Stimulated activated CD4-positive, alpha-beta T cell treated with anti-CD3 and anti-CD28 coated beads, Interleukin-1b, Interleukin-23, amount 100 ng/mL, for 24 hours (primary cell): ENCODE measurements at places on chromosomes 2 and 18.

GRCh38 chr2:207240649-207241048 lies 74.9 kb upstream of the KLF7 start:
- DNase-seq, result no peak

- no peak for DNase-seq
Observed at GRCh38 chr2:11996618-11997017, 250.2 kb downstream of the LPIN1 start.

DNA sequence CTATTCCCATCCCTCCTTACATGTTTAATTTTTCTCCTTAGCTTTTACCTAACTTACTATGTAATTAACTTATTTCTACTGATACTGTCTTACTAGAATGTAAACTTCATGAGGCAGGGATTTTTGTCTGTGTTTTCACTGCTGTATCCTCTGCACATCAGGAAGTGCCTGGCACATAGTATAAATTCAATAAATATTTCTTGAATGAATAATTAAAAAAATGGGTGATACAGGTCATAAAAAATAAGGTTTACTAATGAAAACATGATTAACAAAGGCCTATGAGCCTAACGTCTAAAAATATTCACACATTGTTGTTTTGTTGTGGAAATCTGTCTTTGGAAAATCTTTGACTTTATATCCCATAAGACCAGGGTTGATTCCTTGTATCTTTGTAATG lies 4.5 kb downstream of the RBKS start:
- no peak for DNase-seq

DNA sequence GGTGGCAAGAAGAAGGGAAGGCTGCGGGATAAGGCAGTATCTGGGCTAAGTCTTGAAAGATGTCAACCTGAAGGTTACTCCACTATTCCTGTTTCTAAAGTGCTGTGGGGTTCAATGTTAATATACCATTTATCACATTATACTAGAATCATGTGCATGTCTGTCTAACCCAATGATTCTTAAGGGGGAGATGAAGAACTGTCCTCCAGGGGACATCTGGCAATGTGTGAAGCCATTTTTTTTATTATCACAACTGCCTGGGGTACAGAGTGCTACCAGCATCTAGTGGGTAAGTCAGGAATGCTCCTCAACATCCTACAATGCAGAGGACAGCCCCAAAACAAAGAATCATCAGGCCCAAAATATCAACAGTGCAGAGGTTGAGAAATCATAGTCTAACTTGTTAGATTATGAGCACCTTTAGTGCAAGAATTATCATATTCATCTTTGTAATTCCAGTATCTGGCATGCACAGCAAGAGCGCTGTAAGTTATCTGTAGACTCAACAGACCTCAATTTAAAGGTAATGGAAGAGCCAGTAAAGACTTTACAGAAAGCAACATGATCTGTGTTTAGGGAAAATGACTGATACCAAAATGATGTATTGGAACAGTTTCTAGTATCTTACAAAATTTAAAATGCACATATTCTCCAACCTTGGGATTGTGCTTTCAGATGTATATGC lies 26.3 kb downstream of the SP3 start:
- DNase-seq, result no peak

- no peak for DNase-seq
Observed at GRCh38 chr2:174675615-174676014, 78.0 kb upstream of the WIPF1 start.

GRCh38 chr18:47899107-47899840 lies 31.2 kb downstream of the SMAD2 start:
- DNase-seq, result no peak

DNA sequence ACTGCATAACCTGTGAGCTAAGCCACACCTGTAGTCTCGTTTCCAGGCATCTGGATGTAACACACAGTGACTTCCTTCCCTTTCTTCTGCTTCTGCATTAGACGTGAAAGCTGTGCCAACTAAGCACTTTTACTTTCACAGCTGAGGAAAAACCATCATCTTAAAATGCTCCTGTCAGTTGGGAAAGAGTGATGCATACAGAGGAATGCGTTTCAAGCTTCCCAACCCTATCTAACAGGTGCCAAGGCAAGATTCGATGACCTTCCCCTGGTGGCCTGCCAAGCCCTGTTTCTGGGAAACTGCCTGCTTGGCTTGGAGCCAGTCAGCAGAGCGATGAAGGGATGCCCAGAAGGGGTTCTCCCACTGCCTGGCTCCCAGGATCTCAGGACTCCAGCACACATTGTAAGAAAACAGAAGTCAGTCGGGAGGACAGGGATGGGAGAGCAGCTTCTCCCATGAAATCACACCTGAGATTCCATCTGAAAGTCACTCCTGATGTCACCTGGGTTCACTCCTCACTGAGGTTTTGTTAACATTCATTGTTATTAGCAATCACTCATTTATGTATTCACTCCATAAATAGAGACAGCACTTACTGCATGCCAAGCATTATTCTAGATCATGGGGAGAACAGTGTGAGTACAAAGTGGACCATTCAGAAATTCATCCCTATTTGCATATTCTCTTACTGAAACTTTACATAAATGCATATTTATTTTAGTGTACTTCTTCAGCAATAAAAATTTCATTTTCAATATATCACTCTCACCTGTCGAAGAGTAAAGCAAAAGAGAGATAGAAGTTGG lies 64.1 kb downstream of the DTNA start:
- no peak for DNase-seq
